A673 (cell line): ENCODE measurements at places on chromosomes 6 and 20. TPM values are rescaled to one million over a fixed set of nuclear protein-coding genes. Genes with fewer than 3 reads are reported as not detected.
A peak's percentile ranks its signal among the peaks of the same experiment; 100 is the strongest.

DNA sequence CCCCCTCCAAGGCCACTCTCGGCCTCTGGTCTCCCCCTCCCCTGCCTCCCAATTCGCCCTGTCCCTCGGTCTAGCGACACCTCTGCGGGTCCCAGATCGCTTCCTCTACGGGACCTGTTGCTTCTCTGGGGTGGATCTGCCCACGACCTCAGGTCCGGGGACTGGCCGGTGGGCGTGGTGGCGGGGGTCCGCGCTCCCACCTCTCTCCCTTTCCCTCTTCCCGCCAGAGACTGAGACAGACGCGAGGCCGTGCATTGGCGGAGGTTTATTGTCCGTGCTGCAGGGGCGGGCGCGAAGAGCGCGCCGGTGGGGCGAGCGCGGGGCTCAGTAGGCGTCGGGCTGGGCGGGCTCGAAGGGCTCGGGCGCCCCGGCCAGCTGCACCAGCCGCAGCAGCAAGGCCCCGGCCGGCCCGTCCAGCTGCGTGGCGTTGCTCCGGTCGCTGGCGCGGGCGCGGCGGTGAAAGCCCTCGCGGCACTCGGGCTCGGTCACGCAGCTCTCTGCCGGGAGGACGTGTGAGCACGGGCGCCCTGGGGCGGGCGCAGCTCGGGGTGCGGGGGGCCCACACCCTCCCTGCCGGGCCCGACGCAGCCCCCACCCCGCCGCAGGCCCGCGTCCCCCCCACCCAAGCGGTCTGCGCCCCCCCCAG lies 2.1 kb downstream of the AVP start:
- DNase-seq: no peak

DNA sequence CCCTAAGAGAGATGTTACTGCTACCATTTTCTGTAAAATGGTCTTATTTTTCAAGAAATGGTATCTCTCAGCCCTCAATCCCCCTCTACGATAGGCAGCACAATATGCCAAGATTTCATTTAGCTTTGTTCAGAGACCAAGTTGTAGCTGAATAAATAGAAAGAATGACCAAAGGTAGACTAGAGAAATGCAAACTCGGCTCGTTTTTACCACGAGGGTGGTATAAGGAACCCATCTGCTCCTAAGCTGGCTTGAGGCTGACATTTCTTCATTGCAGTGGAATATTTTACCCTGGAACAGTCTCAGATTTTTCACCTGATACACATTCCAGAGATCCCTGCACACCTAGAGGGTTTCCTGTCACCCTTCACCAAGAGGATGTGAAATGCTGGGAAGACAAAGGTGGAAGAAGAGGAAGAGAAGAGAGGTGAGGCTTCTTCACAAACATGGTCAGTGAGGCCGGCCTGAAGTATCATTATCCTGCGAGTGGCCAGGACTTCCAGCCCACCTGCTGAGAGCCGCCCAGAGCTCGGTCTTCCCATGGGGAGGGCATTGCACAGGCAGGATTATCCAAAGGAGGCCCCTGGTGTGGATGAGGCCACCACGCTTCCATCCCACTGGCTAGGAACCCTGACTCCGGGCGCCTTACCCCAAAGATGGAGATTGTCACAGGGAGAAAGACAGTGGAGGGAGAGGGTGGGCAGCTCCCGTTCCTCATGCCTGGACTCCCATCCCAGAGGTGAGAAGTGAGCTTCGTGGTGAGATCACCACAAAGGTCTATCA lies 57.1 kb upstream of the AFDN start:
- no peak for DNase-seq

DNA sequence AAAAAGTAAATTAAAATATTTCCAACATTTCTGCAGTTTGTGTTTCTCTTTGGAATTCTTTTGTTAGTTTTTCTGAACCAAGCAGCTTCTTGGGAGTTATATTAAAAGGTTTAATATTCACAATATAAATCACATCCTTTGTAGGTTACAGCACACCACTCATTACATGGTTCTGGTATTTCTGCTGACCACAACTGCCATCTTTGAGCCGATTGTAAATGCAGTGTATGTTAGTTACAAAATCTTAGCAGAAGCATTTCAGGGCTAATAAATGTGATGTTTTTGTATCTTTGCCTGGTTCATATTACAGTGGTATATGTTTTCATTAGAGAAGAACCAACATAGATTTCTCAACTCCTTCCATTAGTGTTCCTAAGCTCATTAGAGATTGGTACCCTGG lies 19.1 kb upstream of the TSHZ2 start:
- no peak for DNase-seq

- DNase-seq: peak; percentile 62
Observed at GRCh38 chr6:27839626-27840475, 72.3 kb downstream of the OR2B2 start.

GRCh38 chr20:16844406-16844805 lies 96.2 kb downstream of the OTOR start:
- DNase-seq: no peak

DNA sequence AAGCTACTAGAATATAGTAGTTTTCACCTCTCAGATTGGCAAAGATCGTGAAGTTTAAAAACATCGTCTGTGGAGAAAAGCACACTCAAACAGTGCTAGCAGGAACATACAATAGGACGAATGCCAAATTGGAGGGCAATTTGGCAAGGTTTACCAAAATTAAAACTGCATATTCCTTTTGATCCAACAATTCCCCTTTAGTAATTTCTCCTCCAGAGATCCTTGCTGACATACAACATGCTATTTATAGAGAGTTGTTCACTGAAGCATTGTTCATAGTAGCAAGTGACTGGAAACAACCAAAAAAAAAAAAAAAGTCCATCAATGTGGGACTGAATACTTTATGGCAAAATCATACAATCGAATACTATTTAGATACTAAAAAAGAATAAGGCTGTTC lies 202.2 kb downstream of the ATXN1 start:
- no peak for DNase-seq

- peak; percentile 74 for DNase-seq
Observed at GRCh38 chr6:80214436-80215022, 108.1 kb downstream of the BCKDHB start.

DNA sequence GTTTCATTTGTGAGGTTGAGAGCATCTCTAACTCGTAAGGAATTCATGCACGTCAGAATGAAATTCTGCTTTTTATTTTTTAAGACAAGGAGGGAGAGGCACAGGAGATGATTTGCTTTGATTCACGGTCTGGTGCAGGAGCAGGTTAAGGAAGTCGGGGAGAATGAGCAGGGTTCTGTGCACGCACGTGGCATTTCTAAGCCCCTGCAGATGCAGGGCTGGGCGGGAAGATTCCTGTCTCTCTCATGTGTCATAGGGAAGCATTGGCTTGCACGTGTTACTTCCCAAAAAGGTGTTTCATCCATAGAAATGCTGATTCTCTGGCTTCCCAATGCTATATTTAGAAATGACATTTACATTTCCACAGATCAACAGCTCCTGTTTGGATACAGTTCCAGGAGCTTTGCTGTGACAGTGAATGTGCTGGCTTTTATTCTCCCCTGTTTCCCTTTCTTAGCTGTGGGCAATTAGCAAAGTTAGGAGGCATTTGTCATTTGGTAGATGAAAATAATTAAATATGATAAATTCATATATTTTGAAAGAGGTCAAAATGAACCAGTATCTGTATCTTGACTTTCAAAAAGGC lies 119.7 kb upstream of the ZFP64 start:
- DNase-seq: no peak

DNA sequence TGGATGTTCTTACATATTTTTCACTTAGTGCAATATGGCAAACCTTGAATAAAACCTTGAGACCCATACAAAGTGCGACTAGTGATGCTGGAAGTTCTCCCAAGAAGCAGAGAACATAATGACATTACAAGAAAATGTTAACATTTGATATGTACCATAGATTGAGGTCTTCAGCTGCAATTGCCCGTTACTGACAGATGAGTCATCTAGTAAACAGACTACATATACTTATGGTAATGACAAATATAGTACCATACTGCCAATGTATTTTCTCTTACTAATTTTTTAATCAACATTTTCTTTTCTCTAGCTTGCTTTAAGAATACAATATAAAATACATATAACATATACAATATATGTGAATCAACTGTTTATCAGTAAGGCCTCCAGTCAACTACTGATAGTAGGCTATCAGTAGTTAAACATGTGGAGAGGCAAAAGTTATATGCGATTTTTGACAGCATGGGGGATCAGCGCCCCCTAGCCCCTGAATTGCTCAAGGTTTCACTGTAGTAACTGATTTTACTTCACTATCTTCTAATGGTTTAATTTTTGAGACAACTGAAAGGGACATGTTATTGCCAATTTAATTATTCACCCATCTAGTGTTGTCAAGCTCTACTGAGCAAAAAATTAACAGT lies 166.7 kb upstream of the ADGRB3 start:
- DNase-seq: peak; percentile 44

- DNase-seq: no peak
Observed at GRCh38 chr6:36076178-36077063, 48.8 kb downstream of the MAPK14 start.

The GNMT gene
- 1.2 and 1.8 TPM in 2 replicates for total RNA-seq

The MYO6 gene
- 1.8 and 2.8 TPM in 2 replicates for total RNA-seq

The DXO gene
- 35.6 and 37.2 TPM in 2 replicates for total RNA-seq

The PTPRK gene
- total RNA-seq: 77.3 and 97.5 TPM in 2 replicates

The YWHAB gene
- total RNA-seq: 204 and 224 TPM in 2 replicates

The UST gene
- 1.5 and 1.7 TPM in 2 replicates for total RNA-seq

The LBP gene
- not detected in 2 replicates for total RNA-seq

The TMEM170B gene
- total RNA-seq: 9.5 and 11.4 TPM in 2 replicates
